ENCODE measurements at places on chromosomes 7 and 10. TPM values are rescaled to one million over a fixed set of nuclear protein-coding genes. Genes with fewer than 3 reads are reported as not detected.

CCNY gene
- 53.6 TPM for total RNA-seq

DNA sequence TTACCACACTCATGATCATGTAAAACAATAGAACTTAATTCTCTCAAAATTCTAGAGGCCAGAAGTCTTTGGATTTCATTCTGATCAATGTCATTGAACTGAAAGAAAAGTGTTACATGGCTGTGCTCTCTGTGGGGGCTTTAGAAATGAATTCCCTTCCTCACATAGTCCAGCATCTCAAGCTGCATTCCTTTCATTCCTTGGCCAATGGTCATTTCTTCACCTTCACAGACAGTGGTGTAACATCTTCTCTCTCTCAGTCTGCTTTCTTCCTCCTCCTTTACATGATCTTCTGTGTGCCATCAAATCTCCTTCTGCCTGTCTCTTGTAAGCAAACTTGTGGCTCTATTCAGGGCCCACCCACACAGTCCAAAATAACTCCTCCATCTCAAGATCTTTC is 735.3 kb downstream of the SUGCT start:
- no peak for DNase-seq

PIK3CG gene
- total RNA-seq = 0.11 TPM

GRCh38 chr7:47389171-47389922 is 192.6 kb downstream of the TNS3 start:
- DNase-seq = no peak

MMD2 gene
- not detected for total RNA-seq

ACSM6 gene
- total RNA-seq = 0.14 TPM
